Renal cortical epithelial cell (primary cell): ENCODE measurements at places on chromosomes 11 and 22. TPM values are rescaled to one million over a fixed set of nuclear protein-coding genes. Genes with fewer than 3 reads are reported as not detected.

- no peak for DNase-seq
Measured at GRCh38 chr11:47257177-47257516, 649 bp upstream of the NR1H3 start.

DNA sequence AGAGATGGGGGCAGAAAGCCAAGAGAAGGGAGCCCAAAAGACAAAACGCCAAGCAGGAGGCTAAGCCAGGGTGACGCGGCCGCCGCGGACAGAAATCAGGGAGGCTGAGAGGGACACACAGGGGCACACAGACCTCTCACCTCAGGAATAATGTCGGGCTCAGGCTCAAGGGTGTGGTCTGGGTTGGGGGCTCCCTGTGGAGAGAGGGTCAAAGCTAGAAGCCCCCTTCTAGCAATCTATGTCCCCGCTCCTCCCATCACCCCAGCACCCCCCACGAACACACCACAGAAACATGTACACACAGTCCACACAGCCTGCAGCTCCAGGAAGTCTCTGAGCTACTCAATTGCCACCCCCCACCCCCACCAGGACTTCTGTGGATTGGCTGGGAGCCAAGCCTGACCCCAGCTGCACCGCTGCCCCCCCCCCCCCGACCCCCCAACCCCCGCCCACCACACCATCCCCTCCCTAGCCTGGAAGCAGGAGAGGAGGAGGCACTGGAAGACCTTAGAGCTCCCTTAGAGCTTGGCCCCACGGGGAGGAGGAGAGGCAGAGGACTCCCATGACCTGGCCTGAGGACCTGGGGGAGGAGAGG is 6.9 kb downstream of the BCL9L start:
- DNase-seq: peak; percentile 49

DNA sequence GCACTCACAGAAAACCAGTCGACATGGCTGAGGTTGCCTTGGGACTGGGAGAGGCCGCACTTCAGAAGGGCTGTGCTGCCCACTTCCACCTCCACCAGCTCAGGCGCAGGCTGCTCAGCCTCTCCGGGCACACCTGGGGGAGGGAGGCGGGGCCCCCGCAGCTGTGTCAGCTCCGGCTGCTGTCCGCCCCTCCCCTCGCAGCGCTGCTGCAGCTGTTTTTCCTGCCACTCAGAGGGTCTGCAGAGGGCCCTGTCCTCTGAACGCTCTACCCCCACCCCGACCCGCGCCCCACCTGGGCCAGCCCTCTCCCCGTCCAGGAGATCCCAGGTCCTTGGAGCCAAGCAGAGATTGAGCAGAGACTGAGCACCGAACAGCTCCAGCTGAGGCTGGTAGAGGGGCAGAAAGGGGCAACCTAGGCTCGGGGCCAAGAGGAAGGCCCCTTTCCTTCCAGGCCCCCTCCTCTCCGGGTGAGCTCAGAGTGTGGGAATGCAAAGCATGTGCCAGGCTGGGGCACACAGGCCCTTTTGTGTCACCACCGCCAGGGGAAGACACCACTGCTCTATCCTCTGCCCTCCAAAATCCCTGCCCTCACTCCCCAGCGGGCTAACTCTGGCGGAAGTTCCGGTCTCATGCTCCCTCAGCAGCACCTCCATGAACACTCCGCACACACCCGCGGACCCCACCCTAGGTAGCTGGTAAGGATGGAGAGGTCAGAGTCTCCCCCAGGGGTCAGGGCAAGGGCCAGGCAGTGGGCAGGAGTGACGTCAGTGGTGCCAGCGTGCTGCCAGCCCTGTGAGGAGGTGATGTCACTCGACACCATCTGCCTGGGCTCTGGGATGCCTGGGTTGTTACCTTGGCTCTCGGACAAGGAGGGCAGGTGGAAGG is 1.6 kb downstream of the MCAM start:
- peak; percentile 15 for DNase-seq

GRCh38 chr11:129968591-129969419 is 33.8 kb downstream of the PRDM10 start:
- DNase-seq: no peak

- DNase-seq: peak; percentile 31
Measured at GRCh38 chr11:84437071-84437980, 1151.2 kb upstream of the CCDC90B start.

- no peak for DNase-seq
Measured at GRCh38 chr11:104009744-104010143, 26.7 kb upstream of the DDI1 start.

GRCh38 chr11:113839842-113840241 is 35.5 kb downstream of the USP28 start:
- no peak for DNase-seq

- no peak for DNase-seq
Measured at GRCh38 chr22:45769569-45770210, 98.1 kb downstream of the ATXN10 start.

GRCh38 chr22:39654131-39654926 is 83.8 kb downstream of the CACNA1I start:
- DNase-seq: no peak

DNA sequence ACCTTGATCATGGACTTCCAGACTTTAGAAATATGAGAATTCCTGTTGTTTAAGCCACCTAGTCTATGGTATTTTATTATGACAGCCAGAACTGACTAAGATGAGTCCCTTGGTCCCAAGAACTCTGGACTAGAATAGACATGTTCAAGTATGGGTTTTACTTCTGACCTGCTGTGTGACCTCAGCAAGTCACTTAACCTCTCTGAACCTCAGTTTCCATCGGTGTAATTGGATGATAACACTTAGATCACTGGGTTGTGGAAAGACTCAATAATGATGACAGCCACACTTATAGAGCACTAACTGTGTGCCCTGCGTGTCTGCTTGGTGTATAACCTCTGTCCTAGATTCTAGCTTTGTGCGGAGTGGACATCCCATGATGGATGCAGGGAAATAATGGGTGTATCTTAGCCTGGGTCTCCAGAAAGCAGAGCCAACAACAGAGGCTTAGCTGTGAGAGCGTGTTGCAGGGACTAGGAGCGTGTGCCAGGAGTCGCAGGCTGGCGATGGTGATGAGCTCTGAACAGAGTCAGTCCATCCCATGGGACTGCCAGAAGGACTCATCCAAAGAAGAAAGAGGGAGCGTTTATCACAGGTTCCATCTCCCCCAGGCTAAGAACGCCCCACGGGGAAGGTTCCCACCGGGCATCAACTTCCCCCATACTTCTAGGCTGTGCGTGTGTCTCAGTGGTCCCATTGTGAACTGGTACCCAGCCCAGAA is 93.2 kb upstream of the TP53I11 start:
- no peak for DNase-seq

DNA sequence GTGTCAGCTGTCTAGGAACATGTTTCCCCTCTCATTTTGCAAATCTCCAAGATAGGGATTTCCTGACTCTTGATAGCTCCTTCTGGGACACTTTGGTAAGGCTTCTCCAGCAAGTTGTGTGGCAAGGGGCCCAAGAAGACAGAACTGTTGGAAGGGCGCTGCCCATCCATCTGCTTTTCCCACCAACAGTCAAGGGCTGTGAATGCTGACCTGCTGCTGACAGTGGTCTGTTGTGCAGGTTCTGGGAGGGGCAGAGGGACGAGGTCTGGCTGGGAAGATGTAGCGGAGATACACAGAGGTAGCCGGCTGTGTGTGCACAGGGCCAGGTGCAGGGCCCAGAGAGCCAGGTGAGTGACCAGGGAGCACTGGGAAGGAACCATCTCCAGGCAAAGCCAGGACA is 12.2 kb downstream of the BCR start:
- no peak for DNase-seq

- DNase-seq: peak; percentile 15
Measured at GRCh38 chr11:17915500-17916143, 97.2 kb downstream of the SERGEF start.

DNA sequence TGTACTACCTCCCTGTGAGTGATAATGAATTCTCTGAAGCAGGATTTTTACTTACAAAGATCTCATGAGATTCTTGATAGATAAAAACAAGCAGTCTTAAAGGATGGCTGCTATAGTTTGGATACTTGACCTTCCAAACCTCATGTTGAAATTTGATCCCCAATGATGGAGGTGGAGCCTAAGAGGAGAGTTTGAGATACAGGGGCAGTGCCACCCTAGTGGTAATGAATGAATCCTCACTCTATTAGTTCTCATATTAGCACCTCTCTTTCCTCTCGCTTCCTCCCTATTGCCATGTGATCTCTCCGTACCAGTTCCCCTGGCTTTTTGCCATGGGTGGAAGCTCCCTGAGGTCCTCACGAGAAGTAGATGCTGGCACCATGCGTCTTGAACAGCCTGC is 37.9 kb upstream of the OR8B8 start:
- no peak for DNase-seq

DNA sequence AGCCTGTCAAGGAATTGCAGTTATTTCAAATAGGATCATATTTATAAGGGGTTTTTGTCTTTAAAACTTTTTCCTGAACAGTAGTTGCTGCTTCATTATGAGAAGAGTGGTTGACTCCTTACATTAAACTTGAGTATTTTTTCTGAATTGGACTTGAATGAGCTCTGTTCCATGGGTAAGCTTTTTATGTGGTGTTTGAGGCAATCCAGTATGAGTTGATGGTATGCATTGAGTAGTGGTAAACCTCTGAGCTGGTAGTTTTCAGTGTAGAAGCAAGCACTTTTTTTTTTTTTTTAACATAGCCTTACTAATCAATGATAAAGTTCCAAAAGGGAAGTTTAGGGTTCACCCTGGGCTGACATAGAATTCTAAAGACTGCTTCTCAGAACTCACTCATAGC is 3.4 kb downstream of the KMT2A start:
- DNase-seq: no peak

GRCh38 chr22:26780521-26780920 is 123.1 kb downstream of the MIAT start:
- DNase-seq: no peak

DNA sequence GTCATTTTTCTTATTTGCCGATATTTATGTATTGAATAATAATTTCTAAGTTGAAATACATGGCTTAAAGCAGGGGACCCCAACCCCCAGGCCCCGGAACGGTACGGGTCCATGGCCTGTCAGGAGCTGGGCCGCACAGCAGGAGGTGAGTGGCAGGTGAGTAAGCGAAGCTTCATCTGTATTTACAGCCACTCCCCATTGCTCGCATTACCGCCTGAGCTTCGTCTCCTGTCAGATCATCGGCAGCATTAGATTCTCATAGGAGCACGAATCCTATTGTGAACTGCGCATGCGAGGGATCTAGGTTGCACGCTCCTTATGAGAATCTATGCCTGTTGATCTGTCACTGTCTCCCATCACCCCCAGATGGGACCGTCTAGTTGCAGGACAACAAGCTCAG is 4.5 kb downstream of the ZMAT5 start:
- DNase-seq: no peak

DNA sequence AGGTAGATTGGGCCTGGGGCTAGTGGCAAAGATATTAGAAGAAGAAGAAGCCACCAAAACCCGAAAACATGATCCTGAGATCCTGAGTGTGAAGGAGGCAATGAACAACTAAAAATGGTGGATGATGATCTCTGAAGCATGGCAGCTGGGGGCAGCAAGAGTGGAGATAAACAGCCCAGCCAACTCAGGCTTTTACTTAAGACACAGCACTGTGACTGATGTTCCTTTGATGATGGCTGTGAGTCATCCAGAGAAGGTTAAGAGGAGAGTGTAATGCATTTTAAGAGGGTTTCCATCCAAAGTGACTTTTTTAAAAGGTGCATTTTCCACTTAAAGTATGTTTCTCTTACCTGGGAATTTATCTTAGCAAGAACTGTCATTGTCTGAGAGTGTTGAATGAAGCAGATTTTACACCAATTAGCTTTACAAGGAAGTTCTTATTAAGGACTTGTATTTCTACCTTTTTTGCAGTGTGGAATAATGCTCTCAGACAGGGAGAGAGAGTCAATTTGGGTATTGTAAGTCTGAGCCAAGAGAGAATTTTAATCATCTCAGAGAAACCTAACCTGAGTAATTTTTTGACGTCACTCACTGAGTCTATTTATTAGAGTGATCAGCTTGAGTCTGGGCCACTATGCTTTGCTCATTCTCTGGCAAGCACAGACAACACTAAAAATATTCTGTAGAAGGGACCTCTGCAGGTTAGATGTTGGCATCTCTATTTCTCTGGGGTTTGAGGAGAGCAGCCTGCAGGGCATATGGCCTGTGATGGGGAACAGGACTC is 14.1 kb upstream of the CALCB start:
- peak; percentile 55 for DNase-seq

DNA sequence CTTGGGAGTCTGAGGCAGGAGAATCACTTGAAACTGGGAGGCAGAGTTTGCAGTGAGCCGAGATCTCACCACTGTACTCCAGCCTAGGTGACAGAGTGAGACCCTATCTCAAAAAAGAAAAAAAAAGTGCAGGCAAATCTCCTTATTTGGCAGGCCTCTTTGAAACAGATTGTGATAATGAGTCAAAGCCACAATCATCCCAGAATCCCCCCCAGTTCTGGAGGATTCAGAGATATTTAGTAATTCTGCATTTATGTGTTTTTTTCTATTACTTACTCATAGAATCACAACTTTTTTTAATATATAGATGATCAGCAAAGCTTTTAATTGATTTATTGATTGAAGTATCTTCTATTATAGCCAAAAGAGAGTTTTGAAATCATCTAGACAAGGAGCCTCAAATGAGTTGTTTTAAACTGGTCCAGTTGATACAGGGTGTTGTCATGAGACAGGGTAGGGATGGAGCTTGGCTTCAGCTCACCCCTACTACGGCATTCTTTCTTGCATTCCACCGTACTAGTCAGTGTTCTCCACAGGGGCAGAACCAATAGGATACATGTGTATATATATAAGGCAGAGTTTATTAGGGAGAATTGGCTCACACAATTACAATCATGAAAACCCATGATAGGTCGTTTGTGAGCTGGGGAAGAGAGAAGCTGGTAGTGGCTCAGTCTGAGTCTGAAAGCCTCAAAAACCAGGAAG is 39.3 kb upstream of the SORL1 start:
- peak; percentile 11 for DNase-seq

GRCh38 chr11:64892838-64893193 is 14.4 kb upstream of the EHD1 start:
- no peak for DNase-seq

DNA sequence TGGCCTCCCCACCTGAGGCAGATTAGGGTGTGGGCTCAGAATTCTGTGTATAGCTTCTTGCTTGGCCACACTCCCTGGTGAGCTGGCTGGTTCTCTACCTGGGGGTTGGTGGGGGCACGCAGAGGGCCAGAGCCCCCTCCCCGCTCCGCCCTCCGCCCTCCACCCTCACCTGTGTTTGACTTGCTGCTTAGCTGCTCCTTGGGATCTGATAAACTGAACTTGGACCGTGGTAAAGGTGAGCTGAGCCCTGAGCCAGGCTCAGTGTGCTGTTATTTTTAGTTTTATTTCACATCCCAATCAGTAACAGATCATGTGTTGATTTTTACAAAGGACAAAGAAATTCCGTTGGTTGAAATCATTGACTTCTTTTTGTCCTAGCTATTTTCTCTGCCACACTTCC is 2.0 kb downstream of the OVOL1 start:
- no peak for DNase-seq

GRCh38 chr11:107669191-107669740 is 42.6 kb downstream of the SLN start:
- DNase-seq: no peak

LYVE1 gene
- total RNA-seq: 0.05 and 0.17 TPM in 2 replicates

FXYD2 gene
- 361 and 706 TPM in 2 replicates for total RNA-seq

KCNC1 gene
- total RNA-seq: 0.05 TPM in 1 of 2 replicates, not detected in the other

OR52I1 gene
- total RNA-seq: not detected in 2 replicates

SEPTIN3 gene
- total RNA-seq: 0.05 and 0.35 TPM in 2 replicates

RAB39A gene
- total RNA-seq: 0.10 TPM in 1 of 2 replicates, not detected in the other

MPEG1 gene
- not detected in 2 replicates for total RNA-seq

ZNF214 gene
- total RNA-seq: 3.8 and 8.4 TPM in 2 replicates

HBB gene
- not detected in 2 replicates for total RNA-seq

KRTAP5-7 gene
- not detected in 2 replicates for total RNA-seq

SEZ6L gene
- not detected in 2 replicates for total RNA-seq

MTMR3 gene
- 33.3 and 77.7 TPM in 2 replicates for total RNA-seq

UCP3 gene
- total RNA-seq: 0.17 and 1.1 TPM in 2 replicates

SMC1B gene
- not detected in 2 replicates for total RNA-seq

NCF4 gene
- total RNA-seq: not detected in 2 replicates

GVQW3 gene
- total RNA-seq: 0.17 and 1.3 TPM in 2 replicates

GDPD4 gene
- not detected in 2 replicates for total RNA-seq
